NCI-H69 (cell line): ENCODE measurements at places on chromosomes 7 and 10.

- DNase-seq, result peak; percentile 94
Measured at GRCh38 chr7:130473876-130474275, 18.0 kb upstream of the MEST start.

DNA sequence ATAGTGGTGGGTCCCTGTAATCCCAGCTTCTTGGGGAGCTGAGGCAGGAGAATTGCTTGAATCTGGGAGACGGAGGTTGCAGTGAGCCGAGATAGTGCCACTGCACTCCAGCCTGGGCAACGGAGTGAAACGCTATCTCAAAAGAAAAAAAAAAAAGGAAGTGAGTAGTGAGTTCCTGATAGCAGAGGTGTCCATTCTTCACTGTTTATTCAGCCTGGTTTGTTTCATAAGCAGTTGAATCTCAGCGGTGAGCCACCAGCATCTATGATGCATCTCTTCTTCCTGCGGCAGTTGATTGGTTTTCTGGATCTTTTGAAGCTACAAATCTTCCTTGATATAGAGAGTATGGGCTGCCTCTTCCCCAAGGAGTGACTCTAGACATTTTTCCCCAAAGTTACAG is 316.1 kb upstream of the MTPN start:
- DNase-seq, result no peak

DNA sequence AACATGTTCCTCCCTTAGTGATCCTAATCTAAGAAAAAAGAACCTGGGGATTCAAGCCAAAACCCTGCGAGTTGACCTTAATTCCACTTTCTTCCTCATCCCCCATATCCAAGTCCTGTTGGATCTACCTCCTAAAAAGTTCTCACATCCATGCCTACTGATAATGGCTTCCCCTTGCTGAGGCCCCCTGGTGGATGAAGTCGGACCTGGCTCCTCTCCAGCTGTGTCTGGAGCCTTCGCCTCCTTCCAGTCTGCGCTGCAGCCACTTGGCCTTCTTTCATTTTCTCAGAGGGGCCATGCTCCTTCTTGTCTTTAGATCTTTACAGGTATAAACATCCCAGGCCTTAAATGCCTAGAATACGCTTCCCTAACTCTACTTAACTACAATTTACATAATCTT is 8.1 kb downstream of the PDE1C start:
- peak; percentile 45 for DNase-seq

DNA sequence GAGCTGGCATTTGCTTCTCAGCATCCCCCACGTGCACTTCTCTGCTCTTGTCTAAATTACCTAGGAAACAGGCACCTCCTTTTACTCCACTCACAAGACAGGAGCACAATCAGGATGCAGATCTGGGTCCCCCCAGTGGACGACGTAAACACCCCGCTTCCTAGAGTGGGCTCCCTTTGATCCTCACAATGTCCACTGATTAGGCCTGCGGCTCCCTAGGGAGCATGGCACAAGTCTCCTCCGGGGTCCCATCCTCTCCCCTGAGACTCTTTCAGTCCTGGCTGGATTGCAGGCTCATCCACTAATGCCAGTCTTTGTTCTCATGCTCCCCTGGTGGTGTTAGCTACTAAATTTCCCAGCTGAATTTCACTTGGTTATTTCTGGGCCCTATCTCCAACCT is 98.3 kb downstream of the GLI3 start:
- DNase-seq, result no peak

DNA sequence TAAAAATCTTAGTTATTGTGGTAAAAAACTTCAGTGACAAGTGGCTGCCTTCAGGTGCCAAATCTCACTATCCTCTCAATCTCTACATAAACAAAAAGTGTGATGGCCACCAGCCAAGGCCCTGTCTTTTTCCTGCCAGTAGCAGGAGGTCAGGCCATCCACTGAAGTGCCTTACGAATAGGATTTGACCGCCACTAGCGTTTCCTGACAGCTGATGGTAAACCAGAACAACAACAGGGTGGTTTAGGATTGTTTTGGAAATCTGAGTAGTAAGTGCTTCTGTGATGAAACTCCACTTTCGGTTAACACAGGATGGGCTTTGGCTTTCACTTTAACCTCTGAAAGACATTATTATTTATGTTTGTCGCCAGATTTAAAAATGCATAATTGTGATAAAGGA is 55.7 kb upstream of the OGDHL start:
- no peak for DNase-seq

DNA sequence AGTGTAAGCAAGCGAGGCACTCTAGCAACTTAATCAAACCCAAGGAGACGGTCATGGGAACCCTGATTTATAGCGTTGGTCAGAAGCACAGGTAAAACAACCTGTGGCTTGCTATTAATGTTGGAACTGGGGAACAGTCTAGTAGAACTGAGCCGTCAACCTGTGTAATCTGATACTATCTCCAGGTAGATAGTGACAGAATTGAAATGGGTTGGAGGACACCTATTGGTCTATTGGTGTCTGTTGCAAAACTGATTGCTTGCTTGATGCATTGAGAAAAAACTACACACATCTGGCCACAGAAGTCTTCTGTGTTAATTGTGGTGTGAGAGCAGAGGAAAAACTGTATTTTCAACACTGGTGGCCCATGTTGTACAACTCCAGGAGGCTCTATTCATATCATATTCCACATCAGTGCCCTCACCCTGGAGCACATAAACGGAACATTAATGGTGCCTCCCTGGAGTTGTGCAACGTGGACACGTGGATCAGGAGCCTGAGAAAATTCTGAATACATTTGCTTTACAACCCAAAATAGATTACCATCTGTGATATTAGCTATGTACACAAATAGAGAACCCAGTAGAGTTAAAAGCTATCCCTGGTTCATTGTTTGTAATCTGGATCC is 112.2 kb downstream of the MYO3A start:
- DNase-seq, result peak; percentile 74

GRCh38 chr7:95874541-95875265 is 102.3 kb downstream of the DYNC1I1 start:
- DNase-seq, result no peak

DNA sequence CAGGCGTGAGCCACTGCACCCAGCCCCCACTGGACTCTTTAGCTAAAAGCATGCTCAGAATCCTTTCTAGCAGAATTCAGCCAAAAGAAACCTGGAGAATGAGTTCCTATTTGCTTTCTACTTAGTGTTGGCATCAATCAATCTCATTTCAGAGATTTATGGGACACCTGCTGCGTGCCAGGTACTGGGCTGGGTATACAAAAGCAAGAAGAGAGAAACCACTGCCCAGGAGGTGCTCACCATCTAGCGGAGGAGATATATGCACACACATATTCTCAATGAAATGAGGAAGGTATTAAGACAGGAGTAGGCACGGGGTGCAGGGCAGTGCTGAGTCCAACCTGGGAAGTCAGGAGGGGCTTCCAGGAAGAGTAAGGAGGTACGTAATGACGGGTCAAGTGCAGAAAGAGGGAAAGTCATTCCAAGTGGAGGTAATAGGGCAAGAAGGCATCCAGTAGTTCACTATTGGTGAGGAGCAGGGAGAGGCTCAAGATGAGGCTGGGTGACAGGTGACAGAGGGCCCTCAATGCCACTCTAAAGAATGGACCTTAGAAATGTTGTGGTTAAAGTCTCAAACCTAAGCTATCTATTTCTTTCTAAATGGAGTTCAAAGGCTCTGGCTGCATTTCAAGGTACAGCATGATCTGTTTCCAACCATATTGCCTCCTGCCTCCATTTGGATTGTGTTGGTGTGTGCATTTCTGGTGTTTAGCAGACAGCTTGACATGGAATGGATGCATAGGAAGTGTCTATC is 22.1 kb downstream of the ABLIM1 start:
- peak; percentile 55 for DNase-seq

- DNase-seq, result no peak
Measured at GRCh38 chr10:15201589-15202300, 33.3 kb upstream of the NMT2 start.

DNA sequence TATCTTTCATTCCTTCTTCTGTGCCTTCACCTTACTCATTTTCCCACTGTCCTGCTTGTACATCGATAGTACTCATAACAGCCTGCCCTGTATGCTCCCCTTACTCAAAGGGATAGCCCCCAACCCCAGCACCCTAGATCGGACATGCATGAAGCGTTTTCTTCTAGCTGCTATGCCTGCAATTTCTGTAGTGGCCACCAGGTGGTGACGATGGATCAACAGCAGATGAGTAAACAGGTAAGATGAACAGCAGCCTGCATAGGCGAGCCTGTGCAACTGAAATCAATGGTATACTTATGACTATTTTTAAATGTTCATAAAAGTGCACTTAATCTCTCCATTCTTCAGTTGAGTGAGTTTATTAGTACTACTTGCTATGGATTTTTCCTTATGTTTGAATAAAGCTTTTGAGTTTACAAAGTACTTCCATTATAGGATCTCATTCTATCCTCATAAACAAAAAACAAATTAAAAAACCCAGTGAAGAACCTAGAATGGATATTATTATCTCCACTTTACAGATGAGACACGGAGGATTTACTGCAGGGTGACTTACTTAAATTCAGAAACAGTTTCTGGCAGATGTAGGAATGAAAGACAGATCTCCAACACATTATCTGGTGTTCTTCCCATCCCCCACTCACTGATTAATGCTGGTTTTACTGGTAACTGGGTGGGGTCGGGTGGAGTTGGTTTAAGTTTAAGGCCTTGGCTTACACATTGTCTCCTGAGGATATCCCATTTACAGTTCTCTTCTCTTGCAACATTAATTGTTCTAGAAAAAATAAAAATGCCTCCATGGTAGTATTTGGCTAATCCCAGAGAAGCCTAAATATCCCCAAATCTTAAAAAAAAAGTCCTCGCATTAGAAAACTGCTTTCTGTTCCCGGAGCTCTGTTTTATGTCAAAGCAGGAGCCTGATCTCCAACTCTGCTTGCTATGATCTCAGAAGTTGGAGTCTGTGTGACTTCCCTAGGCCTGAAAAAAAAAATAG is 222.1 kb downstream of the GLI3 start:
- DNase-seq, result peak; percentile 9

GRCh38 chr7:19011212-19011611 is 106.2 kb downstream of the TWIST1 start:
- DNase-seq, result no peak

DNA sequence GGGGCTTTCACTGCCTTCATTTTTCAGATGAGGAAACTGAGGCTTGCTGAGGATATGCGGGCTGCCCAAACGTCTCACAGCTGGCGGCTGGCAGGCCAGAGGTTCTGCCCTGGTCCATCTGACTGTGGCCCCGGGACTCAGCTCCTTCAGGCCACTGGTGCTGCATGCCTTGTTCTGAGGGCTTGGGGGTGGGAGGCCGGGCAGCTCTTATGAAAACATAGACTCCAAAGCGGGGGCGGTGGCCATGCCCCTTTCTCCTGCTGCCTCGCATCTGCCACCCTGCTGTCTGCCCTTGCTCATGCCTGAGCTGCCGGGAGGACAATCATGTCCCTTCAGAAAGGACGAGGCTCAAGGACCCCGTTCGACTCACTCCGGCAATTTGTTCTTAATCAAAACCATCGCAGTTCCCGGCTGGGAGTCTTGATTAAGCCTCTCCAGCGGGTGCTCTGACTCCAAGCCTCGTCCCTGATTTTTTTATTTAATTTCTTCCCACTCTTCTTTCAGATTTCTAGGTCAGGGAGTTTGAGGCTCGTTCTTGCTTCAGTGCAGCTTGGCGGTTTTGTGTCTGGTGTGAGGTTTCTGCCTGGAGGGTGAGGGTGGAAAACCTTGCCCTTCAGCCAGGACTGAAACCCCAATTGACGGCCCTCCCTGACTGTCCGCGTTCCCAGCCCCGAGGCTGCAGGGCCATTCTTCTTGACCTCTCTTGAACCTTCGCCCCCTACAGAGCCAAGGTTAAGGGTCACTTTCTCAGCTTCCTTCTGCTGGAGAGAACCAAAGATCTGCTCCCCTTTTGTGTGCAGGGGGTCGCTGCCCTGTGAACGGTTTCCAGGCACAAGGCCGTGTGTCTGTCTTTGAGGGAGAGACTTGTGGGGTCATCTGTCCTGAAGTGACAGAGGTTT is 120.8 kb downstream of the DNAJB6 start:
- no peak for DNase-seq

DNA sequence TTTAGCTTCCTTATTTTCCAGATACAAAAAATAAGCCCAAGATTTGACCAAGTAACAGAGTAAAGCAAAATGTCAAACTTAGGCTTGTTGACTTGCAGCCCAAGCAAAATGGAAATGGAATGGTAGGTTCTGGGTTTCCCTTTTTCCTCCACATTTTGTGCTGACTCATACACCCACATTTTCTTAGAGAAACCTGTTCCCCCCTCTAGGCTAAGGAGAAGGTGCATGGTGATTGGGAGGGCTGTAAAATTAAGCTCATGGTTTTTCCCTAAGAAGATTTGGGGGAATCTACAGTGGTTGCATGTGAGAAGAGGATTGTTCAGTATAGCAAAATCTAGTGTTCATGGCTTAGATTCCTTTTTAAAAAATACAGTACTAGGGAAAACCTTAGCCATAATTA is 127.4 kb downstream of the ARL4A start:
- DNase-seq, result no peak

GRCh38 chr10:15313843-15314242 is 57.2 kb downstream of the FAM171A1 start:
- no peak for DNase-seq

- DNase-seq, result peak; percentile 15
Measured at GRCh38 chr7:31340603-31341002, at the start of gene NEUROD6. TSS of gene NEUROD6 (minus strand) at chr7:31340726. CDS start at chr7:31339268, 1,458 bp downstream.
